ENCODE measurements at places on chromosomes 11 and 22.

DNA sequence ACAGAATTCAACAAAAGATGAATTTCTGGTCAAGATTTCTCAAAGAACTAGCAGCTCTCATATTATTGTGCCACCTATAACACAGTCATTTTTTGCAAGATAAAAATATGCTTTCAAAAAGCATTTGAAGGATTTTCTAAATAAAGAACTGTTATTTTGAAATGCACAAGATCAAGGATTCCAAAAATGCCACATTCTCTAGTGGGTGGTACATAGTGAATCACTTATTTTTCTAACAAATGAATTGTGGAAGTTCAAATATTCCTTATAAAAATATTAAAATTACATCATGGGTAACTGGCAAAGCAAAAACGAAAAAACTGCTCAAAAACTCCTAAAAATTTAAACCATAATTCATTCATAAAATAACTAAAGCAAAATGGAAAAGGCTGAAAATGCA, 2.1 kb downstream of the RNF141 start:
- DNase-seq: no peak

DNA sequence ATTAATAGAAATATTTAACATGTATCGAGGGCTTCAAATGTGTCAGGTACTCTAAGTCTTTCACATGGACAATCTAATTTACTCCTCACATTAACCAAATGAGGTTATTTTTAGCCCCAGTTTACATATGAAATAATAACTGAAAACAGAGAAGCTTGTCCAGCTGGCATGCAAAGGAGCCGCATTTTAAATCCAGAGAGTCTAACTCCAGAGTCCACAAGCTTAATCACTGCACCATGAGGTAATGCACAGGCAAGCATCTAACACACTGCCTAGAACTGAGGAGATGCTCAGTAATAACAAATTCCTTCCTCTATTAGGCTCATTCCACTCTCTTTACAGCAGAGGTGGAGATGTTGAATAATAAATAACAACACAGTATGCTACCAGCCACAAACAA, 165.7 kb upstream of the GUCY1A2 start:
- DNase-seq: no peak

- no peak for DNase-seq
Measured at GRCh38 chr11:122181893-122182292, 65.9 kb upstream of the BLID start.

DNA sequence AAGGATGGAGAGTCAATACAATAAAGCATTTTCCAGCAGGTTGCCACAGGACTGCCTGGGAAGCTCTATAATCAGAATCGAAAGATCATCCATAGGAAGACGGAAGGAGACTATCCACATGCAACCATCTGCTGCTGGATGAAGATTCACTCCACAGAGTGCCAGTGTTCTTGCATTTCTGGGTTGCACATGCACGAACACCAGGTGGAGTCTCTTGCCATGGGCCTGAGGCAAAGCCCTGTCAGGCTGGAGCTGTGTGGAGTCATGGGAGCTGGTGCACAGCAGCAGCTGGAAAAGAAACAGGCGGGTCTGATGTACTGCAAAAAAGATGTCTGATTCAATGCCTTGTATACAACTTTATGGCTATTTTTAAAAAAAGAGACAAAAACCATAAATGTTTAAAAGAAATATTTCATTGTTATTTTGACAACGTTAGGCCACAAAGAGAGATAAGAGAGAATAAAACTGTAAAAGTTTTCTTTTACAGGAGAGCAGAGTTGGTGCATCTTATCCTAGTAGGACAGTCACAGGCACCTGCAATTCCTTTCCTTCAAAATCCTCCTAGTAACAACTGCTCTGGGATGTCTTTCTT, 12.9 kb upstream of the FAT3 start:
- DNase-seq: no peak

GRCh38 chr11:128715691-128716561, 22.1 kb downstream of the FLI1 start:
- no peak for DNase-seq

GRCh38 chr22:20354238-20354975, 34.5 kb upstream of the DGCR6L start:
- no peak for DNase-seq

DNA sequence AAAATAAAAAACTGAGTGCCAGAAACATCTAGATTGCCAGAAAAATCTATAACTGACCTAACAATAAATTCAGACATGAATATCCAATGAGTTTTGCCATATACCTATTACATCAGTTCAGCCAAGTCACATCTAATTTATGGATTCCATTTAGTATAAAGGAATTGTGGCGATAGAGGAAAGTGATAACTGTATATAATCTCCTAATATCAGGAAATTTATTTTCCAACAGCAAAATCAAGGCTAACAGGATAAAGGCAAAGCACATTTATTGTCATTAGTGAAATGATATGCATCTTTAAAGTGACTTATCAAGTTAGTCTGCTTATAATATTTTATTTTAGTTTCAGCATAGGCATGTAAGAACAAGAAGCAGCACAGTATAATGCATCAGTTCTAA, 298.2 kb upstream of the PITPNB start:
- no peak for DNase-seq

DNA sequence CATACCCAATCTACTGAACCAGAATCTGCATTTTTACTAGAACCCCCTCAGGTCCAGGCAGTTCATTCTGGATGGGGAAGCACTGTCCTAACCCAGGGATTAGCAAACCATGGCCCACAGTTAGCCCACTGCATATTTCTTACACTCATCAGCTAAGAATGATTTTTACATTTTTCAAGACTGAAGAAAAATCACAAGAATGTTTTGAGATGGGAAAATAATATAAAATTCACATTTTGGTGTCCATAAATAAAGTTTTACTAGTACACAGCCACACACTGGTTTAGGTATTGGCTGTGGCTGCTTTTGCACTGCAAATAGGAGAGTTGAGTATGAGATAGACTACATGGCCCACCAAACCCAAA, 59.4 kb downstream of the PPFIBP2 start:
- DNase-seq: no peak

DNA sequence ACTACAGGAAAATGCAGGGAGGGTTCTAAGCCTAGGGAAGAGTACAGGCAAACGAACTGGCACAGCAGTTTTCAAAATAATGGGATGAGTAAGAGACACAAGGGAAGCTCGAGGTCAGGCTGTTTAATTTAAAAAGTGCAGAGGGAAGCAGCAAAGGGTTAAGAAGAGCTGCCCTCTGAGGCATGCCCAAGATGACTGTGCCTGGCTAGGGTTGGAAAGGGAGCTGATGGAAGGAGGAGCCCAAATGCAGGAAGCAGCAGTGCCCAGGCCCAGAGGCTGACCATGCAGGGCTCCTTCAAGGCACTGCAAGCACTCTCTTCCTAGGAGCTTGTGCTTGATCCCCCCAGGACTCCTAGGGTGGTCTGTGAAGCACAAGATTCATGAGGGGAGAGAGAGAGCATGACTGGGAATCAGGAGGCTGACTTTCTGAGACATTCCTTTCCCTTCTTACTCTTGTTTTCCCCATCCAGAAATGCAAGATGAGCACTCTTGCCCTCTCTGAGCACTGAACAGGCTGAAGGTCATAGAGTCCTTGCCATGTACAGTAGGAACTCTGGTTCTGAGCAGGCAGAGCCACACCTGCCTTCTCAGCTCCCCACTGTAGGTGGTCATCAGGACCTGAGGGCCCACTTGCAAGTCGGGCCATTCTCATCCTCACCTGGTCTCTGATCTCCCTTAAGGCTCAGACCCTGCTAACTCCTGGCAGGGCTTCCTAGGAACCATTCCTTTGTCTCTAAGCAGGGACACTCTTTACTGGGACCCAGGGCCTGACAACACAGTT, 46.7 kb upstream of the DRD2 start:
- no peak for DNase-seq

DNA sequence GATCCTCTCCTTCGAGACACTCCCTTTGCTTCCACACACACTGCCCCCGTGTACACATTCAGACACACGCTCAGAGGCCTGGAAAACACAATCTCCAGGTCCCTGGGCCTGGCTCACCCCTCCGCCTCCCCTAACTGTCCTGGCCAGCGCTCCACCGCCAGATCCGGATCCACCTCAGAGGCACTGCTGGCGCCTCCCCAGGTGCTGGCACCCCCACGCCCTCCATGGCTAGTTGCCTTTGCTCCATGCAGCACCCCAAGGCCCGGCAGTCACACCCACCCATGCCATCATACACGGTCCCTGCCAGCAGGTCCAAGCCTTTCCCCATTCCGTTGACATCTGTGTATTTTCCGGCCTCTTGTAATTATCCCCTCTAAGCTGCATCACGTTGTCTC, 11.1 kb downstream of the SPTBN2 start:
- DNase-seq: no peak

DNA sequence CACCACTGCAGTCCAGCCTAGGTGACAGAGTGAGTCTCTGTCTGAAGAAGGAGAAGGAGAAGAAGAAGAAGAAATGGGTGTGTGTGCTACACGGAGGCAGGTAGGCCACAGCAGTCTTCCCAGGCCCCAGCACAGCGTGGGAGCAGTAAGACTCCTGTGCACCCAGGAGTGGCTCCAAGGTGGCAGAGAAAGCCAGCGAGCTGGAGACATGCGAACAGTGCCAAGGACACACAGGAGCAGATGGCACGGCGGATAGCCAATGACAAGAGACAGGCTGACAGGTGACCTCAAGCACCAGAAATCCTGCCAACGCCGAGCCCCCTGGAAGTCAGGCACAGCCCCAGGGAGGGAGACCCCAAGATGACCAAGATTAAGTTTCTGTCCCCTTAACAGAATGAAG, 9.0 kb upstream of the SCGB1A1 start:
- DNase-seq: no peak

GRCh38 chr22:36977401-36977861, 41.8 kb downstream of the TST start:
- DNase-seq: no peak

DNA sequence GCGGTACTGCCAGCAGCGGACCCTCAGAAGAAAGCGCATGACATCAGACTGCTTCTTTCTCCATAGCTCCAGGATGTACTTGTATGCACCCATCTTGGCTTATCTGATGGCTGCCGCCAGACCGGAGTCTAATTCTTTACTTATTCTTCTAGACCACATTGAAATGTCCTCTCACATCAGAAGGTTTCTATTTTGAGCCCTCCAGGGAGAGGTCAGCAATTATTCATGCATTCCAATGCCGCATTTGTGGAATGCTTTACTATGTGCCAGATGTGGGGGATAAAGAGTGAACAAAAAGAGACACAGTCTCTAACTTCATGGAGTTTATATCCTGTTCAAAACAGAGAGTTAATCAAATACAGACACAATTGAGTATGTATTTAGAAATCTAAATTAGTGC, 230.1 kb downstream of the MIAT start:
- DNase-seq: peak; percentile 78

GRCh38 chr22:25845985-25846745, 104.2 kb downstream of the MYO18B start:
- no peak for DNase-seq

GRCh38 chr11:62909107-62909894, 11.9 kb downstream of the CHRM1 start:
- DNase-seq: no peak

DNA sequence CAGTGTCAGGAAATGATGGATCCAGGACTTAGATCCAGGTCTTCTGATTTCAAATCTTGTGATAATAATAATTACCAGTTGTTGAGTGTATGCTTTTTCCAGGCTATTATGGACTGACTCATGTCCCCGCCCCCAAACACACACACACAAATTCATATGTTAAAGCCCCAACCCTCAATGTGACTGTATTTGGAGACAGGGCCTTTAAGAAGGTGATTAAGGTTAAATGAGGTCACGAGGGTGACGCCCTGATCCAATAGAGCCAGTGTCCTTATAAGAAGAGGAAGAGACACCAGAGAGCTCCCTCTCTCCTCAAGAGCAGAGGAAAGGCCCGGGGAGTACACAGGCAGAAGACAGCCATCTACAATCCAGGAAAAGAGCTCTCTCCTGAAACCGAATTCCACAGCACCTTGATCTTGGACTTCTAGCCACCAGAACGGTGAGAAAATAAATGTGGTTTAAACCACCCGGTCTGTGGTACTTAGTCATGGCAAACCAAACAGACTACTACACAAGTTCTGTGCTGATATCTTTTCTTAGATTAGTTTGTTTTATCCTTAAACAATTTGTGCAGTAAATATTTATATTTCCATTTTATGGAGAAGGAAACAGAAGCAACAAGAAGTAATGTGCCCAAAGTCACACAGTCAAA, 8.2 kb downstream of the TMPRSS5 start:
- DNase-seq: no peak

GRCh38 chr11:70135625-70136059, 57.5 kb downstream of the ANO1 start:
- DNase-seq: no peak

- no peak for DNase-seq
Measured at GRCh38 chr11:36564376-36565030, 3.3 kb upstream of the RAG1 start.

DNA sequence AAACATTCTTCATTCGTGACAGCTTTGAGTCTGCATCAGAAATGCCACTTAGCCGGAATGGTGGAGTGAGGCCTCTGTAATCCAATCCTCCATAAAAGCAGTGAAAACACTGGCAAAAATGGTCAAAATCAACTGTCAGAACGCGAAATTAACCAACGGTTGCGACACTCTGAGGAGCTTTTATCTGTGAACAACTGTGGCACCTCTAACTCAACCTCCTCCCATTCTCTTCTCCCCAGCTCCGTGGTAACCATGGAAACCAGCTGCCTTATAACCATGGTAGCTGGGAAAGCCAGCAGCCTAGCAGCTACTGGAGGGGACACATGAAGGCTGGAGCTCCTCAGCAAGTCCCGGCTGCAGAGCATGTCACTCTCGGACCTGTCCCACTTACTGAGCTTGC, 20.3 kb downstream of the AP2A2 start:
- no peak for DNase-seq

- DNase-seq: no peak
Measured at GRCh38 chr11:76578654-76579055, 91.9 kb downstream of the LRRC32 start.

- no peak for DNase-seq
Measured at GRCh38 chr11:45942381-45942780, 19.9 kb downstream of the LARGE2 start.

GRCh38 chr11:128825050-128825784, 41.9 kb downstream of the KCNJ1 start:
- no peak for DNase-seq

DNA sequence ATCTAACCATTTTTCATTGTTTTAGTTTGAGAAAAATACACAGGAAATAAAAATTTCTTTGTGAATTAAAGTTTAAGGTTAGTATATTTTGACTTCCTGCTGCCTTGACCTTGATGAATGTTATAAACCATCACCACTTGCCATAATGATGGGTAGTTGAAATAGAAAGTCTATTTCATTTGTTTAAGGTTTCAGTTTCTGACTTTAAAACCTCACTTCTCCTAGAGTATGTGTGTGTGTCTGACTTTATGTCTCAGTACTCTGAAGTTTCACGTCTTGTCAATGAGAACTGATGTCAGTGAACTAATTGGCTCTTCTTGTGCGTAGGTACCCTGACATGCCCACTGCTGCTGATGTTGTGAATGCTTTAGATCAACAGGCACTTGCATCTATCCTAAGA, 188.2 kb downstream of the METTL15 start:
- no peak for DNase-seq

- DNase-seq: no peak
Measured at GRCh38 chr11:76270389-76270788, 64.1 kb upstream of the WNT11 start.

GRCh38 chr22:39666926-39667325, 96.4 kb downstream of the CACNA1I start:
- no peak for DNase-seq
